ENCODE measurements at places on chromosomes 5 and 9. TPM values are rescaled to one million over a fixed set of nuclear protein-coding genes. Genes with fewer than 3 reads are reported as not detected.

GRCh38 chr9:91045041-91045440 lies 243.4 kb downstream of the SYK start:
- H3K4me1 ChIP-seq: peaks cover 65% of the 10 kb centered on the region
- DNase-seq: no peak
- H3K27me3 ChIP-seq: peaks cover 2% of the 10 kb centered on the region
- no peak overlapping the region for H3K27ac ChIP-seq
- no peak overlapping the region for H3K4me3 ChIP-seq
- peaks cover 3% of the 10 kb centered on the region for H3K36me3 ChIP-seq

SPINK7 gene
- not detected for total RNA-seq

GRCh38 chr9:109903515-109904138 lies 123.6 kb downstream of the PALM2AKAP2 start:
- peaks cover 21% of the 10 kb centered on the region for H3K4me1 ChIP-seq
- H3K4me3 ChIP-seq: no peak overlapping the region
- no peaks in the 10 kb centered on the region for H3K36me3 ChIP-seq
- DNase-seq: peak; percentile 80
- H3K27ac ChIP-seq: no peak overlapping the region
- peaks cover 3% of the 10 kb centered on the region for H3K27me3 ChIP-seq

DNA sequence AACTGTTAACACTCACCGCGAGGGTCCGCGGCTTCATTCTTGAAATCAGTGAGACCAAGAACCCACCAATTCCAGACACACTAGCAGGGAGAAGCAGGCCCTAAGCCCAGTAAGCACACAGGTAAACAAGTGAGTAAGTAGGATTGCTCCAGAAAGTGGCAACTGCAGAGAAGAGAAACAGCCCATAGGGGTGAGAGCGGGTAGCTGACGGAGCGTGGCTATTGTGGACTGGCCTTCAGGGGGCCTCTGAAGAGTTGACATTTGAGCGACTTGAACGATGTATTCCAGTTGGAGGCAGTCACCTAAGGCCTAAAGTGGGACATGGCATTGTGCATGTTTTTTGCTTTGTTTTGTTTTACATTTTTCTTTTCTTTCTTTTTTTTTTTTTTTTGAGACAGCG lies 74.2 kb downstream of the TSPAN17 start:
- peaks cover 4% of the 10 kb centered on the region for H3K4me1 ChIP-seq
- peaks cover 46% of the 10 kb centered on the region for H3K27me3 ChIP-seq
- H3K36me3 ChIP-seq: no peaks in the 10 kb centered on the region
- no peak for DNase-seq

DNA sequence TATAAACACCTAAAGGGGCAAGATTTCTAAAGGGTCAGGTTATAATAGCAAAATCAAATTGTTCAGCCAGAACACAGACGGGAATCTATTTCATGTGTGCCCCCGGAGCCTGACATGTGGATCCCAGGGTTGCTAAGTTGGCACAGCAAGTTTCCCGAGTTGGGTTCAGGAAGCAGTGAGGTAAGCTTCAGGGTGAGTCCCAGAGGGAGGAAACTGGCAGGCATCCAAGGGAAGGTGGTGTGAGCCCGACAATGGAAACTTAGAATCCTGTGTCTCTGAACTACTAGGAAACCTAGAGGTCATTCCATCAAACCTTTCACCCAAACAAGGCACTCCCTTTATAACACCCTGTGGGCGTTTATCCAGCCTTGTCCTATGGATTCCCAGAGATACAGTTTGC lies 98.4 kb downstream of the ADRB2 start:
- DNase-seq: no peak
- H3K27ac ChIP-seq: no peak overlapping the region
- no peak overlapping the region for H3K4me3 ChIP-seq

GRCh38 chr5:155768332-155768731 lies 558.6 kb upstream of the SGCD start:
- no peaks in the 10 kb centered on the region for H3K27me3 ChIP-seq
- H3K4me3 ChIP-seq: no peak overlapping the region
- no peaks in the 10 kb centered on the region for H3K36me3 ChIP-seq
- H3K27ac ChIP-seq: no peak overlapping the region
- H3K4me1 ChIP-seq: no peaks in the 10 kb centered on the region
- DNase-seq: no peak

ZBED3 gene
- 0.47 TPM for total RNA-seq

DNA sequence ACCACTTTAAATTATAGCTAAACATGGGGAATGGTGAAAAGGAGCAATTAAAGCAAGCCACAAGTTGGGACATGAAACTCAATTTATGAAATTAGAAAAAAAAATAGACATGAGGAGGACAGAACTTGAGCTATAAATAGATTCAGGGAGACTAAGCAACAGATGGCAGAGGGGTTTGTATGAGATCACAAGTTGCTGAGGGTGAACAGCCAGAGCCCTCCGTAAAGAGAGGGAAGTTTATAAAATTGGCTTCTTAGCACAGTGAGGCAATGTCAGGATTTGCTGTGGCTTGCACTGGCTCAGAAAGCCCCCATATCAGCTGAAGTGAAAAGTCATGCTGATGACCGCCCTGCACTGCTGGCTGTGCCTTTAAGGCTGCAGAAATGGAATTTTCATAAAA lies 443.4 kb upstream of the CD180 start:
- H3K27ac ChIP-seq: no peak overlapping the region
- H3K27me3 ChIP-seq: no peaks in the 10 kb centered on the region
- DNase-seq: no peak

DNA sequence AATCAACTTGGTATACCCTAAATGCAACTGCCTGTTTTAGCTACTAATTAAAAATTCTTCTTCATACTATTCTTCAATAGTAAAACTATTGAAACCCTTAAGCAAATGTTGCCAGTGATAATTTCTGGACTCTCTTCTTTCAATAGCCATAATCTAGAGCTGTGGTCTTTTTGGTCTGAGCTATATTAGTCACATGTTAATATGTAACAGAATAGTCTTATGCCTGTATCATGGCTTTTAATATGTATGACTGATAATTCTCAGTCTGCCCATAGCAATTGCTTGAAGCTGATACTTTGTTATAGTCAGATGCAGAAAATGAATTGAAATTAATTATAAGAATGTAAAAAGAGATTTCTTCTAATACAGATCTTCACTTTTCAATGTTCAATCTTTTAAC lies 1871.9 kb upstream of the CDH6 start:
- DNase-seq: no peak
- no peaks in the 10 kb centered on the region for H3K4me1 ChIP-seq
- H3K27me3 ChIP-seq: no peaks in the 10 kb centered on the region
- H3K36me3 ChIP-seq: no peaks in the 10 kb centered on the region
- H3K27ac ChIP-seq: no peak overlapping the region

- DNase-seq: no peak
- H3K27me3 ChIP-seq: no peaks in the 10 kb centered on the region
- H3K36me3 ChIP-seq: no peaks in the 10 kb centered on the region
- no peak overlapping the region for H3K4me3 ChIP-seq
- H3K4me1 ChIP-seq: peaks cover 4% of the 10 kb centered on the region
These were observed 25.7 kb downstream of the SLC1A1 start for GRCh38 chr9:4515958-4516375.

FOXD4L3 gene
- total RNA-seq: not detected

PNPLA7 gene
- 4.4 TPM for total RNA-seq

CSF1R gene
- 0.08 TPM for total RNA-seq

RELL2 gene
- total RNA-seq: 25.1 TPM

GRCh38 chr9:107266624-107267368 lies 16.3 kb upstream of the RAD23B start:
- peaks cover 7% of the 10 kb centered on the region for H3K4me1 ChIP-seq
- DNase-seq: no peak
- H3K36me3 ChIP-seq: no peaks in the 10 kb centered on the region
- no peak overlapping the region for H3K4me3 ChIP-seq
- peaks cover 26% of the 10 kb centered on the region for H3K27me3 ChIP-seq

DNA sequence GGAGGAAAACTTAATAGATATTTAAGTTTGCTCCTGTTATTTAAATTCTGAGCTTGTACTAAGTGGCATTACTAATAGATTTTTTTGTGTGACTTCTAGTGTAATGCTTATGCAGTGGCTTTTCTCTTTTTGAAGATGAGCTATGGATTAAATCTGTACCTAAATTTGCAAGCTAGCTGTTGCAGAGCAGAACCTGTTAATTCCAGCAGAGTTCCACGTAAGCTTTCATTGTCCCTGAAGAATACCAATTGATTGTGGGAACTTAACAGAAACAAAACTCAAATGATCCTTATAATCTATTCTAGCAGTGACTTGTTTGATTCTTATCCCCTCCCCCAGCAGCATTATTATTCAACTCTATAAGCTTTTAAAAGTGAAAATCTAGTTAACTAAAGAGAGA lies 51.7 kb downstream of the MAN2A1 start:
- no peak overlapping the region for H3K27ac ChIP-seq
- H3K4me3 ChIP-seq: no peak overlapping the region
- no peaks in the 10 kb centered on the region for H3K27me3 ChIP-seq
- DNase-seq: no peak
- H3K36me3 ChIP-seq: peaks cover 35% of the 10 kb centered on the region
- H3K4me1 ChIP-seq: peaks cover 19% of the 10 kb centered on the region

- H3K36me3 ChIP-seq: peaks cover 7% of the 10 kb centered on the region
- no peaks in the 10 kb centered on the region for H3K27me3 ChIP-seq
- H3K4me1 ChIP-seq: peaks cover 31% of the 10 kb centered on the region
- peak overlapping the region; percentile 78 for H3K4me3 ChIP-seq
These were observed 959 bp upstream of the FBXL17 start for GRCh38 chr5:108382784-108383330.

- no peaks in the 10 kb centered on the region for H3K4me1 ChIP-seq
- H3K27ac ChIP-seq: no peak overlapping the region
- DNase-seq: no peak
These were observed 3.5 kb upstream of the OR5C1 start for GRCh38 chr9:122785269-122785668.

DNA sequence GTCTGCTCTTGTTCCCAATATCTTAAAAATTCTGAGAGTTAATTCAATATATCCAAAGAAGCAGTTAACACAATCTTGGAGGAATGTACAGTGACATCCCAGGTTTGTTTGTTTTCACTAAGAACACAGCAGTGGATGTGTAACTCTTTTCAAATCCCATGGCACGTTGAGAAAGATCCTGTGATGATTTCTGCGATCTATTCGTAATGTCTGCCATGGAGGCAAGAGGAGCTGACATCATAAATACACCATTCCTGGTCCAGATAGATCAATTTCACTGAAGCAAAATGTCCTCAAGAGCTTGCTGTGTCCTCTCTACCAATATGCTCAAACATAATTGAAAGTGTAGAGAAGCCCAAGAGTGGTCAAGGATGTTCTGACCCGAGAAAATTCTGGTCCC lies 252.8 kb upstream of the TRIM32 start:
- DNase-seq: no peak
- no peaks in the 10 kb centered on the region for H3K27me3 ChIP-seq
- H3K36me3 ChIP-seq: no peaks in the 10 kb centered on the region
- no peak overlapping the region for H3K4me3 ChIP-seq

IER5L gene
- total RNA-seq: 2.3 TPM

DNA sequence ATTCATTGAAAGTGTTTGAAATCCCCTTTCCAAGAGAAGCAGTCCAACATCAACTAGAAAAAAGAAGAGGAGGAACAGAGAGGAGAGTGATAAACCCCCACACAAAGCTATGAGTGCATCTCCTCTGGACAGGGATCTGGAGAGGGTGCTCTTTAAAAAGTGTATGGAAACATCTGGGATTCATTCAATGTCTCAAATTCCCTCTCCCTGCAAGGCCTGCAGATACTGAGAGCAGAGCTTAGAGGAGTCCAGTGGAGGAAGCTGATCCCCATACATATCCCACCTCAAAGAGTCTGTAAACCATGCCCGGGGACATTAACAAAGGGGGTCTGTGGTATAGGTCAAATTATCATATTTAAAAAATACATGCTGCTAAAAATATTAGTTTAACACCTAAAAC lies 2.2 kb downstream of the SPOCK1 start:
- no peak for DNase-seq
- H3K36me3 ChIP-seq: no peaks in the 10 kb centered on the region
- H3K27ac ChIP-seq: no peak overlapping the region
- no peak overlapping the region for H3K4me3 ChIP-seq

DNA sequence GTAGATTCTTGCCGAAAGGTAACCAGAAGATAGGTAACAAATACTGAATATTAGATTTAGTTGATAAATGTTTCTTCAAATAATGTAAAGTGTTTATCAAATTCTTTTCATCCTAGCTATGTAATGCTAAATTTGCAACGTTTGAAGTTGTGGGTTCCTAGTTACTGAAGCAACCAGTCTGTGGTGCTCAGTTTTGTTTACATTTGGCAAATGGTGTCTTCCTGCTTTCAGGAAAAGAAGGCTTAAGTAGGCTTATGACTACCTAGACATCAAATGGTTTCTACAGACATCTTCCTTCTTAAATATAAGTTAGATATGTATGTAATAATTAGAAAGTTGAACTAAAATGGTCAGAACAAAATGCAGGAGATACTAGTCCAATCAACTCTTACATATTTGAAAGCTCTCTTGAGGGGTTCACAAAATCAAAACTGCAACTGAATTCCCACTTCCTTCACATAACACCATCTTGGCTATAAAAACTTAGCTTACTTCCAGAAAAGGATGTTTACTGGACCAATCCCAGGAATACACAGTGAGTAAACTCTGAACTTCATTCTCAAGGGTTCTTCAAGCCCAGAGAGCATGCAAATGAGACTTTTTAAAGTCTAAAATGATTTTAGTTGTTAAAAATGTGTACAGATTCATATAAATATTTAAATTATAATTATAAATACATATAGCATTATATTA lies 125.7 kb upstream of the ITGA1 start:
- no peak for DNase-seq
- peaks cover 3% of the 10 kb centered on the region for H3K4me1 ChIP-seq
- H3K27ac ChIP-seq: no peak overlapping the region
- H3K36me3 ChIP-seq: no peaks in the 10 kb centered on the region

ADAMTS16 gene
- not detected for total RNA-seq

DNA sequence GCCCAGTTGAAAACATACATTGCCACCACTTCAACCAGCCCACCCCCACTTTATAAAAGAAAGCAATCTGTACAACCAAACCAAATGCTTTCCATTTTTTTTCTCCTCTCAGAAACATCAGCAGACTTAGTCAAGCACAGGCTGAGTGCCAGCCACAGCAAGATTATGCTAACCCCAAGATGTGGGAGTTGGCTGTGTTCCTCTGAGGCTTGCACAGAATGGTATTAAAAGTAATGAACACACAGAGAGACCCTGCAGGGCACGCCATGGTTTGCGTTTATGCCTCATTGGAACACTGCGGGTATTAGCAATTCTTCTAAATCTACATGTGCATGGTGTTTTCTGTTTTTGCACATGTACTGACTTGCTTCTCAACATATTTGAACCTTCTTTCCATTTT lies 419.9 kb upstream of the GRAMD2B start:
- H3K4me3 ChIP-seq: no peak overlapping the region
- no peaks in the 10 kb centered on the region for H3K4me1 ChIP-seq
- DNase-seq: no peak
- H3K27me3 ChIP-seq: no peaks in the 10 kb centered on the region
- no peak overlapping the region for H3K27ac ChIP-seq
- no peaks in the 10 kb centered on the region for H3K36me3 ChIP-seq

GRCh38 chr5:19855931-19856330 lies 132.1 kb downstream of the CDH18 start:
- no peak overlapping the region for H3K27ac ChIP-seq
- H3K4me3 ChIP-seq: no peak overlapping the region
- no peak for DNase-seq
- H3K27me3 ChIP-seq: no peaks in the 10 kb centered on the region
- no peaks in the 10 kb centered on the region for H3K36me3 ChIP-seq

SLC36A2 gene
- not detected for total RNA-seq
